ENCODE measurements at places on chromosomes 2 and 18.

DNA sequence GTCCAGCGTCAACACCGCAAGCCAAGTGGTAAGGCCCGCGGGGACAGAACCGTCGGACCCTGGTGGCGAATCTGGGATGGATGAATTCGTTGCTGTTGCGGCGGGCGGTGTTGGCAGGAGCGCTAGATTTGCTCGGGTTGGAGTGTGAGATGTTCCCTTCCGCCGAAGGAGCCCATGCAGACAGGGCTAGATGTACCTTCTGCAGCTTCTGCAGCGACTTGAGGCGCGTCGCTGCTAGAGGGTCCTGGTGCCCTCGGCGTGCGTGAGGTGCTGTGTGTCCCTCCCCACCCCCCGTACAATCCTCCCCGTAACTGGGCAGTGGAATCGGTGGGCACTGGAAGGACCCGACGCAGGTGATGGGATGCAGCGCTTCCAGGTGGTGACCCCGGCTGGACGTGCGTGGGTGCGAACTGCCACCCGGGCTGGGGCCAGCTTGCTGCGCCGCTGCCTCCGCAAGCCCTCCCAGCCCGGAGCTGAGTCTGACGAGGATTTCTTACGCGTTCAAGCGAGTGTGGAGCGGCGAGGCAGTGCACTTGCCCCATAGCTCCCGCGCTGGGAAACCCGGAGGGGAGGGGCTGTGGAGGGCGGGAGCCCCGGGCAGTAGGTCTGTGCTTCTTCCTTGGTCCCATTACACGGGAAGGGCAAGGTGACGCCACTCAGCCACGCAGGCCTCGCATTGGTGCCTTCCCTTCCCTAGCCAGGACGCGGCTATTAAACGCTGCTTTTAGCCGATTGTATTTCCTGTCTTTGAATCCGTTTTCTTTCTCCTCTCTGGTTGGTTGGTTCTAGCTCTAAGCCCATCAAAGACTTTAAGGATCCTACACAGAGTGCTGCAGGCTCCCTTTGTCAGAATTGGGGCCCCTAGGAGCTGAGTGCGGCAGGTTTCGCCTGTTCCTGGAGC lies 34.2 kb downstream of the CHRNA1 start:
- DNase-seq = peak; percentile 43

GRCh38 chr18:54440292-54440691 lies 82.6 kb downstream of the C18orf54 start:
- no peak for DNase-seq

DNA sequence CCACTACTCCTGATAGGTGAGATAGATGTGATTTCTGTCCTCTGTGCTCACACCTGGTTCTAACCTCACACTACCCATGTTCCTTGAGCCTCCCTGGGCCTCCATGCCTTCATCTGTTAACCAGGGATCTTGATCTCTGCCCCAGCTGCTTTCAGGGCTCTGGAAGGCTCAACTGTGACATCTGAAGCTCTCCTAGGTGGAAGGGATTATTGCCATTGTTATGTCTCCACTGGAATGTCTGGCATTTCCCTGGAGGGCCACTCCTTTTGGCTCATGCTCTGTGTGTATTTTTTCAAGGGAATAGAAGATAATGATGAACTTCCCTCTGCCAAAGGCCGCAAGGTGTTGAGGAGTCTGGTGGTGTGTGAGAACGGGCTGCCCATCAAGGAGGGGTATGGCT lies 41.2 kb downstream of the PCARE start:
- DNase-seq = peak; percentile 60

DNA sequence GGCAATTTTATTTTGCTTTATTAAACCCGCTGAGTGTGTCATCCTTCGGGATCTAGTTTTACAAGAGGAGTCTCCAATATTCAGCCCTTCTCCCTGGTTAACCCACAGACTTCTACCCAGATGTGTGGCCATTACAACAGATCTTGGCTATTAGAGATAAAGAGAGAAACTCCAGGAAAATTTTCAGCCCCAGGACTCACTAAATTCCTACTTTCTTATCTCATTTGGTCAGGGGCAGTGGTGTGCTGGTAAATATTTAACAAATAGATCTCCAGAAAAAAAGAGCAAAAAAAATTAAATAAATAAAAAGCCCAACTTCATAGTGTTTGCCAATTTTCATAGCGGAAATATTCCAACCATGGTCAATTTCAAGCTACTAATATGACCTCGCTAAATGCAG lies 168.4 kb downstream of the RND3 start:
- no peak for DNase-seq

GRCh38 chr2:239555571-239555905 lies 154.7 kb upstream of the HDAC4 start:
- no peak for DNase-seq

DNA sequence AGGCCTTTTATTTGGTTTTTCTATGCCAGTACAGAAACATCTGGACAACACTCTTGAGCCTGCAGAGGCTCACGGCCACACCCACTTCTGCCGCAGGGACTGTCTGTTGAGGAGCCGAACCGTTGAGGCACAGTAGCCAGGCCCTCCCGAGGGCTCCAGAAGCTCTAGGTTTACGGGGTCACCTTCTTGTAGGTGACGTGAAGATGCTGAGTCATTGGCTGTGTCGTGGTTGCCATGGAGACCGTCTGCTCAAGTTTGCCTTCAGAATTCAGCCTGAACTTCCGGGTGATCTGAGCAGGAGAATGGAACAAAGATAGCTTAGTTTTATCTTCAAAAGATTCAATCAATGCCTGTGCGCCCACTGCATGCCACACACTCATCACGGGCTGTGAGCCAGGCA lies 25.9 kb downstream of the BOK start:
- no peak for DNase-seq

- no peak for DNase-seq
Observed at GRCh38 chr2:62375113-62375420, 130.9 kb downstream of the TMEM17 start.

DNA sequence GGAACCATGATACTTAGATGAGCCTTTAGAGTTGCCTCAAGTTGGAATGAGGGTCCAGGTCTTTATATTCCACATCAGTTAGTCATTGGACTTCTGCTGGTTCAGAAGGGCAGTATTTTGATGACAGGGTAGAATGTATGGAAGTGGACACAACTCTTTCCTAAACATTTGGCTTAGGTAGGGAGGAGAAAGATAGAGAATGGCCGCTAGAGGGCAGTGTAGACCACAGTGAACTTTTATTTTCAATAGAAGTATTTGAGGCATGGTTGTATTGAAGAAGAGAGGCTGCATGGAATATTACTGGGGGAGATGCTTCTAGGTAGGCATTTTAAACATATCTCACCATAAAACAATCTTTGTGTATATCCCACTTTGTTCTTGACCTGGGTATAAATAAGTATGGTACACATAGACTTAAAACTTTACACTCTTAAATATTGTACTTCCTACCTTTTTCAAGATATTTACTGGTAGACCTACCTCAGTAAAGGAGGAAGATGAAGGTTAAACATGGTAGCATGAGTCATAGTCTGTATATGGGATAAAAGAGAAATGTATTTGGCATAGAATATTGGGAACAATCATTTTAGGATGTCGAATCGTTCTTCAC lies 497.6 kb upstream of the FAM98A start:
- peak; percentile 22 for DNase-seq

DNA sequence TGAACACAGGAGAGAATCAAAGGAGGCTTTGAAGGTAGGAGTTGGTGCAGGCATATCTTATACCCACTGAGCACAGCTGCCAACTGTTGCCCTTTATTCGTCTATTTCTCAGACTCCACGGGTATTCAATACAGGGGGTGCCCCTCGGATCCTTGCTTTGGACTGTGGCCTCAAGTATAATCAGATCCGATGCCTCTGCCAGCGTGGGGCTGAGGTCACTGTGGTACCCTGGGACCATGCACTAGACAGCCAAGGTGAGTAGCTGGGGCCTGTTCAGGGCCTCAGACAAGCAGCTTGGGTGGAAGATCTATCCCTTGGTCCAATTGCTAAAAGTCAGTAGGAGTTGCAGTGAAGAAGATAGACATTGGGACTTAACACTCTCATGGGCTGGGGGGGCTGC lies 5.2 kb downstream of the CAD start:
- DNase-seq = no peak

DNA sequence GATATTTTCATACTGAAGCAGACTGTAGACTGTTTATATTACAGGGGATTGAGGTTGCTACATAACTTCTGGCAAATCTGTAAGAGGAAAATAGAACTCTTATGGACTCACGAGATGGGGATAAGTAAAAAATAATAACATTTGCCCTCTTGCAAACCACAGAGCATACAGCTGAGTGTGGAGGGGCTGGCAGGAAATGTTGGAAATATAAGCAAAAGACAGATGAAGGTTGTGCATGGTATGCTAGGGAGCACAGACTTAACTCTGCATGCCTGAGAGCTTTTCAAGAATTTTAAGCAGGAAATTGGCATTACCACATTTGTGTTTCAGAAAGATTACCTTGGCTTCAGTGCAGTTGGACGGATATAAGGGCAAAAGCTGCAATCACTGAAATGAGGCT lies 411.1 kb downstream of the RAD51AP2 start:
- no peak for DNase-seq

DNA sequence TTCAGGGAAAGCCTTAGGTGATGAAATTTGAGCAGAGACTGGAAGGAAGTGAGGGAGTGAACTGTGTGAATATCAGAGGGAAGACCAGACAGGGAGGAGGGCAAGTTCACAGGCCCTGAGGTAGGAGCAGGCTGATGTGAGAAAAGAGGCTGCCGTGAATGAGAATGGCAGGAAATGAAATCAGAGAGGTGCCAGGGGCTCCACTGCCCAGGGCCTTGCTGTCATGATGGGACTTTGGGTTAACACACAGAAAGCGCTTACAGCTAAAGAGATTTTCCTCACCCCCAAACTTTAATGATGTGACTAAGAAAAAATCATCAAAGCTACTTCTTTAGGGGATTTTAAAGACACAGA lies 53.8 kb downstream of the MARCHF4 start:
- no peak for DNase-seq

DNA sequence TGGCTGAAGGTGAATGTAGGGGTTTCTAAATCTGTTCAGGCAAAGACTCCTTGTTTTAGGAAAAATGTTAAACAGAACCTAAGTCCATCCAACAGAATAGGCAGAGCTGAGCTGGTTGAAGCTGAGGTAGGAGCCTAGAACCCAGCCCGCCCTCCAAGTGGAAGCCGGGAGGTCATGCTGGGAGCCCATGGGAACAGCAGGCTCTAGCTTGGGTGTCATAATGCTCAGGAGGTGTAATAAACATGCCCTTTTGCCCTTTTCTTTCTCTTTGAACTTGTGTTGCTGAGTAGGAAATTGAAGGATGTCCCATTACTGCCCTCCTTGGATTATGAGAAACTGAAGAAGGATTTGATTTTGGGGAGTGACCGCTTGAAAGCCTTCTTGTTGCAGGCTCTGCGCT lies 60.3 kb downstream of the ARMC9 start:
- DNase-seq = no peak

DNA sequence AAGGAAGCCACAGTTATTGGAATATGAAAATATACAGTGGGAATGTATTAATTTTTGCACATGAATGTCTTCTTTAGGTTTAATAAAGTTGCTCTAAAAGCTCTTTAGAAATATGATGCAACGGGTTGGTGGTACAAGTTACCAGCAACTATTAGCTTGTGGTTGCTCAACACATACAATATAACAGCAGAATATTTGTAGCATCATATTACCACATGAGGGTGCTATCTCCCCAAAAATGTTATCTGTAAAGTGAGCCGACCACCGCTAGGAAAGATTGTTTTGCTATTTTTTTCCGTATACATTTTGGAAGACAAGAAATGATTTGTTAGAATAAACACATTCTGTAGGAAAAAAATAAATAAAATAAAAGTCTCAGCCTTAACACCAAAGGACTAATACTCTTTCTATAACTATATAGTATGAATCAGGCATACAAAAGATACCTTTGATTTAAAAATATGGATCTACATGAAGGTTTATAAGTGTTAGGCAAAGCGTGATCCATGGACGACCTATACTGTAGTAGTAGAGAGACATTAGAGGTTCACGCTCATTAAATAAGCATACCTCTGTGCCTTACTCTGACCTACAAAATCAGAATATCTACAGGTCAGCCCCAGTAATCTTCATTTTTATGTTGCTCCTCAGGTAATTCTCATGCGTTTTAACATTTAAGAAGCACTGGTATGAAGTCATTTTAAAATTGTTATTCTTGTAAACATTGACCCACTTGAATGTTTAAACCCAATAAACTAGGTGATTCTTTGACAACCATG lies 1110.6 kb upstream of the ACVR2A start:
- peak; percentile 10 for DNase-seq
